RPMI7951 (cell line): ENCODE measurements at places on chromosomes 4 and X.

GRCh38 chrX:72105436-72105835, 26.3 kb downstream of the RTL5 start:
- no peak for DNase-seq

DNA sequence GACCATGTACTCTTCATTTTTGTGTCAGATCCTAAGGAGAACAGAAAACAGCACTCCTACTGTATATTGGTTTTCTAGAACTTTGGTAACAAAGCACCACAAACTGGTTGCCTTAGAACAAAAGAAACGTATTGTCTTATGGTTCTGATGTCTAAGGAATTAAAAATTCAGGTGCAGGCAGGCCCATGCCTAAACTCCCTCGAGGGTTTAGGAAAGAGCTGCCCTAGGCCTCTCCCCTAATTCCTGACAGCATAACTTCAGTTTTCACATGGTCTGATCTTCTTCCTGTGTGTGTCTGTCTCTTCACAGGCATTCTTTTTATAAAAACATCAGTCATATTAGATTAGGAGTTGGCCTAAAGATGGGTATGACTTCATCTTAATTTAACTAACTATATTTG, 1093.6 kb downstream of the TECRL start:
- DNase-seq: no peak

DNA sequence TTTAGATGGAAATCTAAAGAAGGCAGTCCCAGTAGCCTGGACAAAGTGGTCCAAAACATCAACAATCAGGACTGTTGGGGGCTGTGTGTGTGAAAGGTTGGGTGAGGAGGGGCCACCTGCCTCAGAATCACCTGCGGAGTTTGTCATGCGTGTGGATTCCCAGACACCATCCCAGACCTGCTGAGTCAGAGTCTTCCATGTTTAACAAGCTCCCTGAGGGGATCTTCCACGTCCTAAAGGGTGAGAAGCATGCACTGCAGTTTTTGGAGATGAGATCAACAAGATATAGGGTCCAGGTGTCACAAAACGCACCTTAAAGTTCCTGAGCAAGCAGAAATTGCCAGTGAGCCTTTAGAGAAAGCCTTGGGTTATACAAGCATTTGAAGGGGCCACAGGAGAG, 207.0 kb upstream of the FAM9B start:
- DNase-seq: no peak

- no peak for DNase-seq
These were observed 188.5 kb upstream of the FTHL17 start for GRCh38 chrX:31260351-31260750.

DNA sequence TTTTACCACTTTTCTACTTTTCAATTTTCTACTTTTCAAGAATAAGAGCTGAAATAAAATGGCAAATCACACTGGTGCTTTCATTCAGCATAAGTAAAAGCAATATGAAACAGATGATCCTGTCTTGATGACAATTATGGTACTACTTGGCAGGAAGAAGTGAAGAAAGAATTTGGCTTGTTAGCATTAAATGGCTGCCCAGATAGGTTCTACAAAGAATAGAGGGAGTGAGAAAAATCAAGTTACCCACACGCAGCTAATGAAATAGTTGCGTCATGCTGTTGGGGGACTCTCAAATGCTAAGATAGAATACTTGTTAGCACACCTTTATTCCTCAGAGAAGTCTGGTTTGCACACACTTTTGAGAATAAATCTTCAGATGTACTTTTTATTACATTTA, 12.5 kb upstream of the LCORL start:
- DNase-seq: no peak

DNA sequence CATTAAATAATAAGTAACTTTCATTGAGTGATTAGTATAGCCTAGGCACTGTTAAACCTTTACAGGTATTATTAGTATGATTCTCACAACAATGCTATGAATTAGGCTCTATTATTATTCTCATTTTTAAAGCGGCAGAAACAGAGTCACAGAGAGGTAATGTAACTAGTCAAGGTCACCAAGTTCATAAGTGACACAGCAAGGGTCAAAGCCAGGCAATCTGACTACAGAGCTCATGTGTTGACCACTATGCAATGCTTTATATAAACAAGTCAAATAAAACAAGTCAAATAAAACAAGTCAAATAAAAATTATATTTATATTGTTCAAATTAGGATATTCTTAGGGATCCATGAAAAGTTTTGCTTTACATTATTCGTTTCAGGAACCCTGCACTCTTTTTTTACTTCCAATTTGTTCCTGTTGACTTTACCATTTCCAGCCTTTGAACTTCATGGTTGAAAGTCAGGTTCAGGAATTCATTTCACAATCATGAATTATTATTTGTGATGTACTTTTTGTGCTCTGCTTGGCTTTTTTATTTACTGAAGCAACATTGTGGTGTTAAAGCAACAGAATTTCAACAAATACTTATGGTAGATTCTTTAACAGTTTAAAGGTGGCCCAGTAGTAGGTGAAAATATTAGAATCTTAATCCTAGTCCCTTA, 18.0 kb upstream of the ZC4H2 start:
- no peak for DNase-seq

DNA sequence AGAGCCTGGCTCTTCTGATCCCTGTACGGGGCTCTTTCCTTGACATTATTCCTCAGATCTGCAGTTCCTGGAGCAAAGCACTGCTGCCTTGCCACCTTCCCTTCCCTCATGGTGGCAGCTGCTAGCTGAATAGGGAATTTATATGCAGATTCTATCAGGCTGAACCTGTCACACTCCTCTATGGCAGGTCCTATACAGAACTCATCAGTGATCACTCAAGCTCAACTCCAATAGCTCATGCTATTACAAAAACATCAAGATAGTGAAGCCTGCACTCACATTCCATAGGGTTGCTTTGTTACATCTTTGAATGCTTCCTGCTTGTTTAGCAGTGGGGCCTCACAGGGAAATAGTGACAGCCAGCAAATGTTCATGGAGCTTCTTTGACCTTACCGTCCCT, 71.7 kb downstream of the SLC2A9 start:
- DNase-seq: no peak

GRCh38 chr4:24675721-24676389, 91.5 kb upstream of the DHX15 start:
- DNase-seq: no peak

GRCh38 chr4:87616268-87616667, 7.9 kb downstream of the DSPP start:
- DNase-seq: no peak

- peak; percentile 96 for DNase-seq
These were observed 18.4 kb downstream of the ZNF827 start for GRCh38 chr4:145920205-145920604.

- DNase-seq: peak; percentile 21
These were observed 16.3 kb upstream of the ESX1 start for GRCh38 chrX:104270916-104271512.

- no peak for DNase-seq
These were observed 101.9 kb downstream of the FAM53A start for GRCh38 chr4:1582227-1582626.

- peak; percentile 77 for DNase-seq
These were observed 99.8 kb downstream of the PTCHD1 start for GRCh38 chrX:23434356-23434884.

DNA sequence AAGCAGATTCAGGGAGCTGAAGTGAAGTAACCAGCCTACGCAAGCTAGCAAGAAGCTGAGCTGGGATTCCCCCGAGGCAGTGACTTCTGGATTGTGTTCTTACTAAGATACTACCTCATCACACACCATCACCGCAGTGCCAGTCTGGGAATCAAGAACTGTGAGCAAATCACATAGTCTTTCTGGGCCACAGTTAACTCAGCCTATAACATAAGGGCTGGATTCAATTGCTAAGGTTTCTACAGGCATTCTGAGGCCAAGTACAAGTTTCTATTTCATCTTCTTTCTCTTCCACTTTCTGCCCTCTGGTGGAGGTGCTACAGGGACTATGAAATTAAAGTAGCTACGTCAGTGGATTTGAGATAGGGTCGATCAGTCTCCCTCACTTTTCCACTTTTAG, 1.4 kb upstream of the CORIN start:
- no peak for DNase-seq

DNA sequence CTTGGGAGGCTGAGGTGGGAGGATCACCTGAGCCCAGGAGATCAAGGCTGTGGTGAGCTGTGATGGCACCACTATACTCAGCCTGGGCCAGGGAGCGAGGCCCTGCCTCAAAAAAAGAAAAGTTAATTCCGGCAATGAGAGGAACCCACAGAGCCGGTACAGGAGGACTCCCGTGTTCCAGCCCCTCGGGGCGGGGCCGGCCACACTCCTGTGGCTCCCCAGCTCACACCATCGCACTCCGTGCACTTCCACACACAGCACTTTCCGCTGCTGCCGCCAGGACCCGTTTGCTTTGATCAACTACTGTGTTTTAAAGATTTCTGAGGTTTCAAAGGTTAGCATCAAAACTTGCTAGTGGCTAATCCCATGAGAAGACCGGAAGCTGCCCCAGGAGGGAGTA, 171.7 kb downstream of the AFAP1 start:
- no peak for DNase-seq

DNA sequence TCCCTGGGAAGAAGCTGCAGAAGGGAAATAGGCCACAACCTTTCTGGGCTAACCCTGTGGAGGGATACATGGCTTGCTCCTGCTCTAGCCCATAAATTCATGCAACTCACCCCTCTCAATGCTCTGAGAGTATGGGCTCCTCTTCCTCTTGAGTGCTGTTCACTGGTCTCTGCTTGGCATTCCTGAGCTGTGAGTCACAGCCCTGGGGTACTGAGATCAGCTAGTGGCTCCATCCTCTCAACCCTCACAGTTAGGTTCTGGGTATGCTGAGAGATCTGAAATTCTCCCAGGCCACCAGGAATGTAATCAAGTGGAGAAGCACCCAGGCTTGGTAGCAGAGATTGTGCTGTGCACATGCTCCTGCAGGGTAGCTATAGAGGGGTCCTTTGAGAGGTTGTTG, 60.6 kb upstream of the SPANXN2 start:
- peak; percentile 80 for DNase-seq

GRCh38 chr4:75605928-75606327, 24.4 kb downstream of the CDKL2 start:
- DNase-seq: no peak

- DNase-seq: peak; percentile 97
These were observed 158.2 kb upstream of the MAP3K15 start for GRCh38 chrX:19673375-19674040.

DNA sequence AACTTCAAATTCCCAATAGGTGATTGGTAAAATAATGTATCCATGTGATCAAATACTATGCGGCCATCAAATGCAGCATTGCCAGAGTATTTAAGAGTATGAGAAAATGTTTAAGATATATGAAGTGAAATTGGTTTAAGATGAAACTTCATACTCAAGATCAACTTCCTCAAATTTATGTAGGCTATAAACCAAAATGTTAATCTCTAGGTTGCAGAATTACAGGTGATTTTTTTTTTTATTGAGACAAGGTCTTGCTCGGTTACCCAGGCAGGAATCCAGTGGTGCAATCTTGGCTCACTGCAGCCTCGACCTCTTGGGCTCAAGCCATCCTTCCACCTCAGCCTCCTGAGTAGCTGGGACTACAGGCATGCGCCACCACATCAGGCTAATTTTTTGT, 25.3 kb downstream of the ACSL4 start:
- no peak for DNase-seq

- no peak for DNase-seq
These were observed 435.8 kb downstream of the MAGEB5 start for GRCh38 chrX:26651755-26652154.

DNA sequence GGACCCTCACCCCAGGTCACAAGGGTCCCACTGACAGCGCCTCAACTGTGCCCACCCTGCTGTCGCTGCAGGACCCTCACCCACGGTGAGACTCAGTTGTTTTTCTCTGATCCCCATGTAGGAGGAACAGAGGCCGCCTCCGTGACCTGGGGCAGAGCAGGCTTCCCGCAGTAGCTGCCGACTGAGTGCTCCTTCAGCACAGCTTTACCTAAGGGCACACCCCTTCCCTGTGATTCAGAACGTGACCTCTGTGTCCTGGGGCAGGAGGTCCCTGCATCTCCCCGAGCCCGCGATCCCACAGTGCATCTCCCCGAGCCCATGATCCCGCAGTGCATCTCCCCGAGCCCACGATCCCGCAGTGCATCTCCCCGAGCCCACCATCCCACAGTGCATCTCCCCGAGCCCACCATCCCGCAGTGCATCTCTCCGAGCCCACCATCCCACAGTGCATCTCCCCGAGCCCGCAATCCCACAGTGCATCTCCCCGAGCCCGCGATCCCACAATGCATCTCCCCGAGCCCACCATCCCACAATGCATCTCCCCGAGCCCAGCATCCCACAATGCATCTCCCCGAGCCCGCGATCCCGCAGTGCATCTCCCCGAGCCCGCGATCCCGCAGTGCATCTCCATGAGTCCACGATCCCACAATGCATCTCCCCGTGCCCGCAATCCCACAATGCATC, 23.6 kb downstream of the PPP2R3B start:
- no peak for DNase-seq

DNA sequence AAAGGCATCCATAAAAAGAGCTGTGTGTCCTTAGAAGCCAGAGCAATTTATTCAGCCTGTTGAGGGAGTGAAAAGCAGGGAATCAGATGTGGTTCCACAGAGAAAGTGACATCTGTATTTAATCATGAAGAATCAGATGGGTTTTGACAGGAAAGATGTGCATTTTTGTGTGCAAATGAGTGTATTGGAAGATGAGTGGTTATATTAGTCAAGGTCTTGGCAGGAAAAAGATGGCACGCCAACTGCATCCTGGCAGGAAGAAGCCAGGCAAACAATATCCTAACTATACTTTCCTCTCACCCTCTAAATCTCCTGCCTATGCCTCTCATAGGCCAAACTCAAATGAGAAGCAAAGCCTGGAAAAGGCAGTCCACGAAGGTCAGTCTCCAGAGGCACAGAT, 59.1 kb downstream of the SCFD2 start:
- DNase-seq: peak; percentile 95

DNA sequence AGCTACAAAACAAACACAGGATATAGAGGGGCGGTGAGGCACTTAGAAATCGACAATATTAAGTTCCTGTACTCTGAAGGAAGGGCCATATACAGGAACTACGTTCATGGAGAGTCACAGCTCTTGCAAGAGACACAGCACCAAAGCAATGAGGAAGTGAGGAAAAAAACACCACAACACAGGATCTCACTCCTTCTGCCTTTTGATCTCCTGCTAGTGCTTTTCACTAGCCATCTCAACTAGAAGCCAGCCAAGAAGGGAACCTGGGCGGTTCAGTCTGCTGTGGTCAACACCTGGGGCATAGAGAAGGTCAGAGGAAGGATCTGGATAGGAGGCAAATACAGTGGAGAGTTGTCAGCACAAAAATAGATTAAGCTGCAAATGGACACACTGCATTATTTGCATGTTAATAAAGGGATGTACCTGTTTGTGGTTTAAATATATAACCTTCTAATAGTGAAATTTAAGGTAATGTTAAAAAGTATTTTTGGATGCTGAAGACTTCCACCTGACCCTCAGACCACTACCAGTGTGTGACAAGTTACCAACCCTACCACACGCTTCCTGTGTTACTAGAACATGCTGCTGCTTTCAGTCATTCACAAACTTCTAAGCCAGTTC, 104.6 kb downstream of the DTHD1 start:
- no peak for DNase-seq

DNA sequence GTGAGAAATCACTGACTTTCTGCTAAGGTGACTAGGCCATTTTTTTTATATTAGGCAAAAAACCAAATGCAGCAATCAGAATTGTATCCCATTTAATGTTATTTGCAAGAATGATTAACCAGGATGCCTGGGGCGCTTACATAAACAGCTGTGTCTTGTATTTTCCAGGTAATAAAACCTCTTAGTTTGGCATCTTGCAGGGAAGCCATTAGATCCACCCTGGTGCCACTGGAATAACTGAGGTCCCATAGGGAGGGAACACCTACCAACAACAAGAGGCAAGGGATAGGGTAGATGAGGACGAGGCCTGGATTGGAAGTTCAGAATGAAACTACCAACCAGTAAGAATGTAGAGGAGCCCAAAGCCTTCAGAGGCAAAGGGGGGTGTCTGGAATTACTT, 288.3 kb downstream of the ARHGAP24 start:
- no peak for DNase-seq
